Activated T-helper 17 cell treated with anti-CD3 and anti-CD28 coated beads, Interleukin-2, amount 50 U/mL, for 72 hours (primary cell): ENCODE measurements at places on chromosomes 6 and 20. TPM values are rescaled to one million over a fixed set of nuclear protein-coding genes. Genes with fewer than 3 reads are reported as not detected.
A peak's percentile ranks its signal among the peaks of the same experiment; 100 is the strongest.

- ATAC-seq: no peak
Measured at GRCh38 chr6:41494212-41495110, 51.7 kb upstream of the FOXP4 start.

DNA sequence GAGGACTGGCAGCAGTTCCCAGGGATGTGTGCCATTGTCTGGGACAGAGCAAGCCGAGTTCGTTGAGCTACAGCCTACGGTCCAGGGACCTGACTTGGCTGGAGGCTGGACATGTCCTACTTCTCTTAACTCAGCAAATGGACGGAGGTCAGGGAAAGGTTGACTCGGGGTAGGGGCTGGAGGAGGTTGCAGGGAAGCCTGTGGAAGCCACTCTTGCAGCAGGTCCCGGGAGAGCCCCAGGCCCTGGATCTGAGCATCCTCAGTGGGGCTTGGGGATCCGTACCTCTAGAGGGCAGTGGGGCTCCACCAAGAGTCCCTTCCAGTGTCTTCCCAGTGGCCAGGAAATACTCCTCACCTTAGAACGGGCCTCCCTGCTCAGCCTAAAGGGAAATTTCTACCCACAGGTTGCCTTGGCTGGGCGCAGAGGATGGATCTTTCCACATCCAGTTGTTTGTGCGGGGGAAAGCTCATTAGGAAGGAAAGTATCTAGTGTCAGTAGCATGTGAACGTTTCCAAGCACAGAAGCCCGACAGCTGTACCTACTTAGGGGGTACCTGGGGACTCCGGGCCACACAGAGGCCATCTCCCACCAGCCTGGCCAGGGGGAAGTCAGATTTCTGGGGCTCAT, 170.2 kb downstream of the NFATC2 start:
- peak; percentile 94 for ATAC-seq

- ATAC-seq: no peak
Measured at GRCh38 chr6:21694168-21694567, 100.6 kb downstream of the SOX4 start.

GRCh38 chr6:43127877-43128276, 43.2 kb upstream of the SRF start:
- no peak for ATAC-seq

DNA sequence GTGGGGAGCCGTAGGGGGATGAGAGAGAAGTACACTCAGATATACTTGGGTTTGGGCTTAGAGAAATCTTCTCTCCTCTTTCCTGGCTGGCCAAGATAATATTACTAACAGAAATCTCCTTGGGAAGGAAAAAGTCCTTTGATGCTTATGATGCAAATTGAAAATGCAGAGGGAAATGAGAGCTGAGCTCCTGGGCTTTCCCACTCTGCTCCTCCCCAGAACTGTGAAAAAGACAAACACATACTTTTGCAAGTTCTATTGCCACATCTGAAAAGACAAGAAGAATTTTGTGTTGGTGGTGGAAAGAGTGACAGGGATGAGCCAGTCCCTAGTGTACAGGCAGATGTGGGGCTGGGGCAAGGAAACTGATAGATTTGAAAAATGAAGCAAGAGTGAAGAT, 185.9 kb downstream of the ANKRD60 start:
- ATAC-seq: no peak

The COL12A1 gene
- not detected for total RNA-seq

The C6orf163 gene
- 1.5 TPM for total RNA-seq

The PRND gene
- not detected for total RNA-seq
